ENCODE measurements at places on chromosomes 11 and 22.

DNA sequence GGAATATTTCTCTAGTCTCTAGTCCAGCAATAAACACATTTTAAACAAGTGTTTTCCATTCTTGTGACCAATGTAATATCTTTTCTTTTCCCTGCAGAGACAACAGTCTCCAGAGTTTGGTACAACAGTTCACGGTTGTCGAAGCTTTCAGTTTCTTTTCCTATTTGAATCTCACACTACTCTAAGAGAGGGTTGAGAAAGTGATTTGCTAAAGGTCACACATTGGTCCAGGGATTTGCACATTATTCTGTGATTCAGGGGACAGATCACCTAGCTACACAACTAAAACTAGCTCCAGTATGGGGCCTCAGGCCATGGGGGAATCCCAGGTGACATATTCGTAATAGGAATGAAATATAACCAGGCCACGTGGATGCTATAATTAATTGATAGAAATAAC lies 132.5 kb downstream of the HIPK3 start:
- DNase-seq = no peak

GRCh38 chr11:126861796-126862459 lies 138.6 kb downstream of the KIRREL3 start:
- no peak for DNase-seq

GRCh38 chr11:74220376-74220775 lies 49.3 kb downstream of the PPME1 start:
- no peak for DNase-seq

- no peak for DNase-seq
These were observed 109.3 kb downstream of the ST3GAL4 start for GRCh38 chr11:126464796-126465195.

GRCh38 chr11:130737866-130738431 lies 178.3 kb downstream of the SNX19 start:
- DNase-seq = no peak

- DNase-seq = no peak
These were observed 12.1 kb downstream of the DERL3 start for GRCh38 chr22:23826510-23827350.

GRCh38 chr11:8262552-8263108 lies 1.0 kb downstream of the LMO1 start:
- DNase-seq = no peak

GRCh38 chr11:61149624-61150615 lies 11.3 kb downstream of the VPS37C start:
- no peak for DNase-seq

DNA sequence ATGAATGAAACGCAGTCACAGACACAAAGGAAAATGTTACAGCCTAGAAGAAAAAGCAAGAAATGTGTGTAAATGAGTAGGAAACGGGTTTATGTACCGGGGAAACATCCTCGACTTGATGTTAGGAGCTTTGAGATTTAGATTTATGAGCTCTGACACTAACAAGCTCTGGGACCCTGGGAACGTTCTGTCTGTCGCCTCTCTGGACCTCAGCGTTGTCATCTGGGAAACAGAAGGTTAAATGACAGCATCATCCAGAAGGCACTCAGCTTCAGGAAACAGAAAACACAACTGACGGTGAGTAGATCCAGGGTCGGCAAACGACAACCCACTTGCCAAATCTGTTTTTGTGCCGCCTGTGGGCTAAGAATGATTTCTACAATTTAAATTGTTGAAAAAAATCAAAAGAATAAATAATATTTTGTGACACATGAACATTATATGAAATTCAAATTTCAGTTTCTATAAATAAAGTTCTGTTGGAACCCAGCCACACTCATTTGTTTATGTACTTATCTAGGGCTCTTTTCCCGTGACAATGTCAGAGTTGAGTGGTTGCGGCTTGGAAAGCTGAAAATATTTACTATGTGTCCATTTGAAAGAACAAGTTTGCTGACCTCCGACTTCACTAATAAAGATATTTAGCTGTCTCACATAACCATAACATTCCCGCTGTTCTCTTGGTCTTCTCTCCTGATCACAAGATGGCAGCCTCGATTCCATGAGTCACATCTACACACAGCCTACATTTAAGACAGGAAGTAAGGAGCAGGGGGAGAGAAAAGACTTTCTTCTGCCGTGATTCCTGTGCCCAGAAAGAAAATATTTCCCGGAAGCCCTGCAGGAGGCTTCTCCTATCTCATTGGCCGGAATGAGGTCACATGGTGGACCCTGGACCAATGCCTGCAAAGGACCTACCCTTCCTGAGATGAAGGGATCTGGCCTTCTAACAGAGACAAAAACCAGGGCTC lies 47.1 kb upstream of the SYT13 start:
- DNase-seq = no peak

DNA sequence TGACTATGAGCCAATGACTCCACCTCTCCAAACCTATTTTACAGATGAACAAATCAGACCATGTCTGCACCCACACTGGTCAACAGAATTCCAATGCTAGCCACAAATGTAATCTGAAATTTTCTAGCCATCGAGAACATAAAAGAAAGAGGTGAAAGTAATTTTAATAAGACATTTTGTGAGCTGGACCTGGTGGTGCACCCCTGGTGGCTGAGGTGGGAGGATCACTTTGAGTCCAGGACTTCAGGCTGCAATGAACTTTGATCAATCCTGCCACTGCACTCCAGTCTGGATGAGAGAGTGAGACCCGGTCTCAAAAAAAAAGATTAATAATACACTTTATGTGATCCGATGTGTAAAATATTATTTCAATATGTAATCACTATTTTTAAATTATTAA lies 9.4 kb upstream of the RNF185 start:
- no peak for DNase-seq

DNA sequence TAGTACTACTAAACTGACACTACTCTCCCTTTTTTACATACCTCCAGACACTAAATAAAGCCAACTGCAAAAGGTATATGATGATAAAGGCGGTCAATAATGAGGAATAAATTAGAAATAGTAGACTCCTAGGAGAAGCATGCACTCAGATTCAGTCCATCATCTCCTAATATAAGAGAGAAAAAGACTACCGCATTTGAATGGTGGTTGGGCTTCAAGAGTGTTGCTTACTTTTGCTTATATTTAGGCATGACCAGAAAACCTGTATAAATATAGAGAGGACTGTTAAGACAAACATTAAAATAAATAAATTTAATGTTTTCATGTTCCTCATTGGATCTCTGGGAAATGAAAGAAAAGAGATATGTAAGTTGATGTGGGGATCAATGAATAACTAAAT lies 1137.0 kb downstream of the FAM181B start:
- DNase-seq = no peak

GRCh38 chr22:24417901-24418641 lies 9.3 kb upstream of the ADORA2A start:
- DNase-seq = no peak

GRCh38 chr11:126162306-126163030 lies 49.0 kb downstream of the RPUSD4 start:
- no peak for DNase-seq

GRCh38 chr11:66328302-66329144 lies 7.7 kb downstream of the RIN1 start:
- DNase-seq = no peak

DNA sequence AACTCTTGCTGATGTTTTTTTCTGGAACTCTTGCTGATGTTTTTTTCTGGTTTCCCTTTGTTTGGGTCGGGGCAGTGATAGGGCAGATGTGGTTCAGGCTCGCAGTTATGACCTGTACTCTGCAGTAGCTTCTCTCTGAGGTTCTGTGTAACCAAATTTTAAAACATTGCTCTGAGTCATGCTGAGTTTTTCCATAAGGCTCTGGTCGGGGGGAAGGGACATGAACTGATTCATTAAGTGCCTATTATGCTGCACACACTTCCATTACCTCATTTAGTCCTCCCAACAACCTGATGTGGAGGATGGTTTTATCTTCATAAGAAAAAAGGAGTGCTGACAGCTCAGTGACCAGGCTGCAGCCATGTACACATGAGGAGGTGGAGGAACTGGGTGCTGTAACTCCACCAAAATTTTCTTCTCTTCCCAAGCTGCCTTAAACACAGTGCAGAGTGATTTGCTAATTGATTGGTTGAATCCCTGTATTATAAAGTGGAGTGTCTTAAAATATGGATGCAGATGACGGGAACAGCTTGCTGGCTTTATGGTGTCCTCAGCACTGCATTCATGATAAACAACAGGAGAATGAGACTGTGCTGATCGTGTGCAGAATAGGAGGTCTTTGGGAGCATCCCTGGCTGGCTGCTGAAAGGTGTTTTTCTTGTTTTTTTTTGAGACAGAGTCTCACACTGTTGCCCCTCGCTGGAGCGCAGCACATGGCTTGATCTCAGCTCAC lies 19.1 kb downstream of the TNRC6B start:
- no peak for DNase-seq

GRCh38 chr11:123460012-123460700 lies 30.1 kb downstream of the GRAMD1B start:
- no peak for DNase-seq

DNA sequence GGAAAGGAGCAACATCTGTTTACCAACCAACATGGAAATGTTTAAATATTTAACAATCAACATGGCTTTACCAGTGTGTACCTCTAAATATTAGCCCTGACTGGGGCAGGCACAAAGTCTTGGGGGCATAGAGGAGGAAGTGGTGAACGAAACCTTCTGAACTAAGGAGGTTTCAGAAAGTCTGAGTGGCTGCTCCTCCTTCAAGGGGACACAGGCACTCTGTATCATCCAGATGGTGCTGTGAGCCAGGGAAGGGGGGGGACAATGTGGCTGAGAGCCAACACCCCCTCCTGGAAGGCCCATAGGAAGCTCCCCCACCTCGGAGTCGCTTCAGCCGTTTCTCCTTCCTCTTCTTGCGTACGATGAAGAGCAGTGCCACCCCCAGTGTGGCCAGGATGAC lies 107.7 kb downstream of the CEP164 start:
- no peak for DNase-seq

GRCh38 chr22:37043828-37044538 lies 7.6 kb upstream of the KCTD17 start:
- DNase-seq = no peak

- no peak for DNase-seq
These were observed 120.3 kb downstream of the KCNQ1OT1 start for GRCh38 chr11:2579315-2580060.

DNA sequence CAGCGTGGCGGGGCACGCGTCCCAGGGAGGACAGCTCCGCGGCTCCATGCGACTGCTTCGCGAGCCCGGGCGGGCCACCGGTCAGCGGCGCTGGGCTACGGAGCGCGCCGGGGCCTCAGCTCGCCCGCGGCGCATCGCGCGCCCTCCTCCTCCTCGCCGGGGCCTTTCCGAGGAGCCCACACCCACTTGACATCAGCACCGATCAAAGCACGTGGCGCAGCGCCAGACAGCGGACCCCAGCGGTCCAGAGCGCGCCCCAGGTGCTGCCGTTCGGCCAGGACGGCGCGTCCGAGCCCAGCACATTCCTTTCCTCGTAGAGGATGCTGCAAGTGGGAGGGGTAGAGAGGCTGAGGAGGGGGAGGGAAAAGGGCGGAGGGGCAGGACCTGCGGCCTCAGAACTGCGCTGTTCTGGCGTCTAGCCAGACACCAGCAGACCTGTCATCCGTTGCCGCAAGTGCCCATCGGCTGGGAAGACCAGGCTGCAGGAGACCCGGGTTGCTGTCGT lies 88.6 kb downstream of the PLEKHA7 start:
- DNase-seq = no peak

- no peak for DNase-seq
These were observed 178.8 kb downstream of the IGLL1 start for GRCh38 chr22:23401111-23401909.

GRCh38 chr11:129281471-129282415 lies 89.6 kb upstream of the ARHGAP32 start:
- DNase-seq = no peak

All from NCI-H187 treated with DMSO at 0.1 percent for 48 hours (cell line).